ENCODE measurements at places on chromosomes 11 and 22.

GRCh38 chr22:26134654-26135330, 34.5 kb upstream of the SEZ6L start:
- DNase-seq, result no peak

GRCh38 chr11:45369313-45369712, 83.2 kb upstream of the SYT13 start:
- no peak for DNase-seq

- no peak for DNase-seq
Measured at GRCh38 chr22:49856766-49857618, 3.3 kb downstream of the ZBED4 start.

DNA sequence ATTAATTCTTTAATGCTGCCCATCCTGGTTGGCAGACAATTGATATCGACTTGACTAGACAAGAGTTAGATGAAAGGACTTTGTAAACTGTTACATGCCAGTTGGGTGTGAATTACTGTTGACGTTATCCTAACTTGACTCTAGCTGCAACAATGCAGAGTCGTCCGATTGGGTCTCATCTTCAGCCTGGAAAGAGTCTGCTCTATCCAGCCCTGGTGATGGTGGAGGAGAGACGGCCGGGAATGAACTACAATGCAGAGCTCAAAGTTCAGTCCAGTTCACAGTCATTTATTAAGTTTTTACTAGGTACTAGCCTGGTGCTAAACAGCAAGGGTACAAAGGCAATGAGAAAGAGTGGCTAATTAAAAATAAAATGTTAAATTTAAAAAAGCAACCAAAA, 4.9 kb upstream of the SMIM35 start:
- no peak for DNase-seq

GRCh38 chr22:46763051-46763705, 728 bp downstream of the TBC1D22A start:
- DNase-seq, result peak; percentile 33

DNA sequence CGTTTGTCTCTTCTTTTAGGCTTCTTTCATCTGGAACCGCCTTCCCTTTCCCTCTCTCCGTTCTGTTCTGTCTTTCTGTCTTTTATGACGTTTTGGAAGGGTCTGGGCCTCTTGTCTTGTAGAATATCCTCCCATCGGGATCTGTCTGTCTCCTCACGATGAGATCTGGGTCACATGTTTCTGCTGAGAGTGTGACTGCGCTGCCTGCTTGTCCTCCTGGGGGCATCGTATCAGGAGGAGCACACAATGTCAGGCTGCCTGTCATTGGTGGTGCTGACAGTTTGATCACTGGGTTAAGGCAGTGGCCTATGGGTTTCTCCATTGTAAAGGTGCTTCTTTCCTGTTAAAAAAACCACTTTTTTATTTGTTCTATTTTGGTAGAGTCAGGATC, 60.4 kb upstream of the PARVG start:
- DNase-seq, result no peak

GRCh38 chr11:105236664-105237063, 97.1 kb upstream of the CARD18 start:
- no peak for DNase-seq

DNA sequence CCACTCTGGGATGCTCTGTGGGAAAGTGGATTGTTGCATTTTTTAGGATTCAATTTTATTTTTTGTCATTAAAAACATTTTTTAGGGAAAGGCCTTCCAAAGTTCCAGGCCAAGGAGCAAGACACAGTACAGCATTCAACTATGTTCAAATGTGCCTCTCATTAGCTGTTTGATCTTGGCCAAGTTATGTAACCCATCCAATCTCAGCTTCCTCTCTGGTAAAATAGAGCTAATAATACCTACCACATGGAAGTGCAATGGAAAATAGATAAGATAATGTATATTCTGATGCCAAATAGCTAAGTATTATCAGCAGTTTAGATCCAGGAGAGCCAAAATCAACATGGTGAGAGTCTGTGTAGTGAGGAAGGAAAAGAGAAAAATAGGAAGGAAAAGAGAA, 220.3 kb upstream of the SESN3 start:
- no peak for DNase-seq

- no peak for DNase-seq
Measured at GRCh38 chr22:37896181-37896592, 9.9 kb upstream of the MICALL1 start.

DNA sequence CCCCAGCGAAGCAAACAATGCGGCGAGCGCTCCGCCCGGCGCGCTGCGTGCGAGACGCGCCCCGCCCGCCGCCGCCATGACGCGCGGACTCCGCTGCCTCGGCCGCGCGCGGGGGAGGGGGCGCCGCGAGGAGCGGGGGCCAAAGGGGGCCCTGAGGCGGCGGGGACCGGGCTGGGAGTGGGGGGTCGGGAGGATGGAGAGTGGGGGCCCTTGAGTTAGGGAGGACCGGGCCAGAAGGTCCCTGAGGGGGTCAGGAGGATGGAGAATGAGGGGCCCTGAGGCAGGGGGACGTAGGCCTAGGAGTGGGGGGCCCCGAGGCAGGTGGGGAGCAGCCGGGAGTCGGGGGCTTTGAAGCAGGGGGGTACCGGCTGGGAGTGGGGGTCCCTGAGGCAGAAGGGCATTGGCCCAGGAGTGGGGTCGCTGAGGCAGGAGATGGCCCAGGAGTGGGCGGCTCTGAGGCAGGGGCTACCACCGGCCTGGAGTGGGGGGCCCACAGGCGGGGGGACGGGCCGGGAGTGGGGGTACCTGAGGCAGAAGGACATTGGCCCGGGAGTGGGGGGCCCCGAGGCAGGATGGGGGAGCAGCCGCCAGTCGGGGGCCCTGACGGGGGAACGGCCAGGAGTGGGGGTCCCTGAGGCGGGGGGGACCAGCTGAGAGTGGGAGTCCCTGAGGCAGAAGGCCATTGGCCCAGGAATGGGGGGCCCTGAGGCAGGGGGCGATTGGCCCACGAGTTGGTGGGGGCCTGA, at the start of gene BRD1:
TSS of gene BRD1 (minus strand) at position 21 of the 746 bp plus-strand sequence. CDS start 3,556 bp downstream, outside the sequence.
- peak; percentile 50 for DNase-seq

- DNase-seq, result no peak
Measured at GRCh38 chr11:79461666-79462645, 21.1 kb upstream of the TENM4 start.

DNA sequence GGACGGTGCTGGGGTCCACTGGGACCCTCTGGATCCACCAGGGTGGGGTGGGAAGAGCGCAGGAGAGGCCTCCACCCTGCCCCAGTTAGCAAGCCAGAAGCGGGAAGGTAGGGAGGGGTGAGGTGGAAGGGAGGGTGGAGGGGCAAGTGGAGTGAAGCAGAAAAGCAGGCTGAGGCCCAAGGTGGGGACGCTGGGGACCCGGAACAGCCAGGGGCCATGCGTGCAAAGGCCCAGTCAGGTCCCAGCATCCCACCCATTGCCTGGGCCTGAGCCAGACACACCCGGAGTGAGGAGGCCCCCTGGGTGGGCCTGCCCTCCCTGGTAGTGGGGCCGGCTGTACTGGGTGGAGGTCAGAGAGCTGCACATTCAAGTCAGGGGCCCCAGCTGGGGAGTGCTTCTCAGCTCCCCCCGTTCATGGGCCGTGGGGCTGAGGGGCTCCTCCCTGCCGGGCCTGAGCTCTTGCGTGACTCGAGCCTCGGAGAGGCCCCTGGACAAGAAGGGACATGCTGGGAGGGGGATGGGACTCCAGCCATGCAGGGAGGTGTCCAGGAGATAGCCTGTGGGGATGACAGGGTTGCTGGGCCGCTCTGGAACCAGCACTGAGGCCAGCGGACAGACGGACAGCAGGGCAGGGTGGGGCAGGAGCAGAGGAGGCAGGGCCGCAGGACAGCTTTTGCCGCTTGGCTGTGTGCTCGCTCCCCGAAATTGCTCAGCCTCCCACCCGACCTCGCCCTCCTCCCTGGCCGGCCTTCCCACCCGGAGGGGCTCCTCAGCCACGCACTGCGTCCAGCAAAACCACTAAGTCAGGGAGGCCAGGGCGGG, 7.7 kb downstream of the TNNT3 start:
- peak; percentile 1 for DNase-seq

DNA sequence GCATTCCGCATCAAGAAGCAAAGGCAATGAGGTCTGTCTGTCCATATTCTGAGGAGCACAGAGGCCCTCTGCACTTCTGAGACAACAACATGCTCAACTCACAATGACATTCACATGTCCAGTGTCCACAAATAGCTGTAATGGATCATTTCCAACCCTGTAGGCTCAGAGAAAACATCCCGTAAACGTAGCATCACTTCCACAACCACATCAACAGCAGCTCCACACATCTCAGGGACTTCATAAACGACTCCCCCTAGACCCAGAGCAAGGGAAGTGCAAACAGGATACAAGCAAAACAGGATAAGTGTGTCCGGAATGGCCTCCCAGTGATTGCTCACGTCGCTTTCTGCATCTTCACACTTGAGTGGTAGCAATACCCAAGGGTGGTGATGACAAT, 100.2 kb downstream of the SYN3 start:
- DNase-seq, result no peak

DNA sequence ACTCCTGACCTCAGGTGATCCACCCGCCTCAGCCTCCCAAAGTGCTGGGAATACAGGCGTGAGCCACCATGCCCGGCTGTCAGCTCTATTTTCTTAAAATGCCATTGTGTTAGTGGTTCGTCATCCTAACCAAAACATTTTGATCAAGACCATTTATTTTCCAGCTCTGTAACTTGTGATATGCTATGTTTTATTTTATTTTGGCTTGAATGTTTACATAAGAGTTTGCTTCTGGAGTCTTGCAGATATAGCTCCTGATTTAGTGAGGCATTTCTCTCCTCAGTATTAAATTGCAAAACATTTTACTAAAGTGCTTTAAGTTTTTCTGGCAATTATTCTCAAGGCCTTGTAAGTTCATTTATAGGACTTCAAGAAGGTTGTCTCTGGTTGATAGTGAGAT, 4.4 kb downstream of the EP300 start:
- no peak for DNase-seq

GRCh38 chr11:4484310-4484709, 1.9 kb downstream of the OR52K1 start:
- DNase-seq, result no peak

- no peak for DNase-seq
Measured at GRCh38 chr11:93718057-93718563, 23.2 kb downstream of the TAF1D start.

GRCh38 chr22:38416621-38417251, 38.3 kb downstream of the KCNJ4 start:
- DNase-seq, result no peak

GRCh38 chr11:102780491-102780918, at the start of gene MMP10:
TSS of gene MMP10 (minus strand) at chr11:102780628. CDS start at chr11:102780591, 37 bp downstream.
- no peak for DNase-seq

DNA sequence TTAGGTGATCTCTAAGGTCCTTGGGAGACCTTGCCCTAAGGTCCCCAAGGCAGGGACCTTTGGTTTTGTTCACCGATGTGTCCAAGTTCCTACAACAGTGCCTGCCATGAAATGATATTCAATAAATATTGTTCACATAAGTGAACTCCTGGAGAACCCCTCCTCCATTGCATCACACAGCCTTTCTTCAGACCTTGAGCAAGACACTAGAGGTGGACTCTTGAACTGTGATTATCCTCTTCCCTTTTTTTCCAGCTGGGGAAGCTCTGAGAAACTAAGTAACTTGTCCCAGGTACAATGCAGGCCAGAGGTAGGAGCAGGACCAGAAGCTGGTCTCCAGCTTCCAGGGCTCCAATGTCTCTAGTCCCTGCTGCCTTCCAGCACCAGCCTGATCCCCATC, 76.6 kb upstream of the LMO1 start:
- no peak for DNase-seq

GRCh38 chr22:48071828-48072227, 1309.4 kb downstream of the TBC1D22A start:
- no peak for DNase-seq

GRCh38 chr11:131422496-131422895, 52.1 kb downstream of the NTM start:
- no peak for DNase-seq

DNA sequence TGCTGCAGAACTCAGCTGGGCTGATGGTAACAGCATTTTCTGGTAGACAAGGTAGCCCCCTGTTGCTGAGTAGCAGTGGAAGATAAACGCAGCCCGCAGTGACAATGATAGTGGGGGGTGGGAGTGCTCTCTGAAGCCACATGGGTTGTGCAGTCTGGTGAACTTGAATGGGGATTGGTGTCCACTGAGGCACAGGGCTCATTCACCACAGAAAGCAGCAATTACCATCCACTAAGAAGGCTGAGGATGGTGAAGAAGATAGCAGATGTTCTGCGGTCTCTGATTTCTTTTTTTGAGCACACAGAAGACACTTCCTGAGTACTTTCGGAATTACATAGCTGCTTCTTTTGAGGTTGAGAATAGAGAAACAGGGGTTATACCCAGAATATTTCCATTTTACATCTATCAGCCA, 150.3 kb downstream of the LRRC4C start:
- no peak for DNase-seq

DNA sequence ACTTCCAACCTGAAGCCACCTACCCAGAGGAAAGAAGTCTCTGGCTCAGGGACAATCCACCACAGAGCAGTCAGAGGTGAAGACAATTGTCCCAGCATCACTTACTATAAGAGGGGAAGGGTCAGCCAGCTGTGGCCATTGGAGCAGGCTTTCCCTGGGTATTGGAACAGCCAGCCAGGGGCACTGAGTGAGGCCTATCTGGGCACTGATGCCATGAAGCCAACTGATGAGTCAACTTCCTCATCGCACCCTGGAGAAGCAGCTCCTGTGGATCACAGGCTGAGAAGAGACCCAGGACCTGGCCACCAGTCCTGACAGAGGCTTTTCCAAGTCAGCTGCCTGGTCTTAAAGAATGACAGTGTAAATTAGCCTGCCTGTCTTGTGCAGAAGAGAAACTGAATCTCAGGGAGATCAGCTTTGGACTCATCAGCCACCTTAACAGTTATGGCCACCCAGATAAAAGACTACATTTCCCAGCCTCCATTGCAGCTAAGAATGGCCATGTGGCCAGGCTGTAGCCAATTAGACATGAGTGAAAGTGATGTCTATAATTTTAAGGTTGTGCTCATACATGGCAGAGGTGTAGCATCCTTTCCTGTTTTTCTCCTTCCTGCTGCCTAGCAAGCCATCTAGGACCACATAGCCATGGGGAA, 19.0 kb downstream of the CHST1 start:
- no peak for DNase-seq

DNA sequence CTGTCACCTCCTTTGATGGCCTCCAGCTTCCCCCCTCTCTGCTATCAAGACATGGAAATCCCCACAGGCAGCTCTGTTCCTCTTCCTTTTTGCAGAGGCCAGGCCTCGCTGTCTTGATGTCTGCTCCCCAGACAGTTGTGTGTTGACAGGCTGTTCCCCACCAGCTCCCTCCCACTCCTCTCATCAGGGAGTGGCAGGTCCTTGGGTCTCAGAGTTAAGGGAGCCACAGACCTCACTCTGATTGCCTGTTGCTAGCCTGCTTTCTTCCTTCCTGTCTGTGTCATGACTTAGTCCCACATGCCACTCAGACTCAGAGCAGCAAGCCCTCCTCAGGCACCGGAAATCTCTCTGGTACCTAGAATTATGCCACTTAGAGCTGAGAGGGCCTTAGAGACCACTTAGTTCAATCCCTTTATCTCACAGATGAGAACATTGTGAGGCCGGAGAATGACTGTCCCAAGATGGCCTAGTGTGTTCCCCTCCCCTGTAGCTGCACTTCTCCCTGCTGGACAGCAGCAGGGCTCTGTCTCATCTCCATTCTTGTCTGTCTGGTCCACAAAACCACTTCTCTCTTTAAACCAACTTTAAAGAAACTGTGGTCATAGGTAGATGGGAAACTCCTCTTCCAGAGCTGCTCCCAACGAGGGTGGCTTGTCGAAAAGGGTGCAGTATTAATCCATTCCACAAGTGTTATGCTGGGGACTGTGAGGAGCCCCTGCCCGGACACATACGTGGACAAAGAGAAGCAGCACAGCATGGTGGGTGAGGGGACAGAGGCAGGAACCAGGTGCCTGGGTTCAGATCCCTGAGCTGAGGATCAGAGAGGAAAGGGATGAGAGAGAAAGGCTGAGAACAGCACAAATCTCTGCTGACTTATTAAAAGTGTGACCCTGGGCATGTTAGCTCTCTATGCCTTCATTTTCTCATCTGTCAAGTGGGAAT, 4.2 kb downstream of the AMPD3 start:
- peak; percentile 46 for DNase-seq

All from T-helper 17 cell (primary cell).